ENCODE measurements at places on chromosomes 11 and 22.

GRCh38 chr11:57560146-57560545, 7.3 kb downstream of the UBE2L6 start:
- no peak for DNase-seq

- peak; percentile 58 for DNase-seq
Observed at GRCh38 chr11:67504005-67504949, 886 bp downstream of the PITPNM1 start.

GRCh38 chr11:118213201-118213600, 11.6 kb downstream of the JAML start:
- DNase-seq, result no peak

DNA sequence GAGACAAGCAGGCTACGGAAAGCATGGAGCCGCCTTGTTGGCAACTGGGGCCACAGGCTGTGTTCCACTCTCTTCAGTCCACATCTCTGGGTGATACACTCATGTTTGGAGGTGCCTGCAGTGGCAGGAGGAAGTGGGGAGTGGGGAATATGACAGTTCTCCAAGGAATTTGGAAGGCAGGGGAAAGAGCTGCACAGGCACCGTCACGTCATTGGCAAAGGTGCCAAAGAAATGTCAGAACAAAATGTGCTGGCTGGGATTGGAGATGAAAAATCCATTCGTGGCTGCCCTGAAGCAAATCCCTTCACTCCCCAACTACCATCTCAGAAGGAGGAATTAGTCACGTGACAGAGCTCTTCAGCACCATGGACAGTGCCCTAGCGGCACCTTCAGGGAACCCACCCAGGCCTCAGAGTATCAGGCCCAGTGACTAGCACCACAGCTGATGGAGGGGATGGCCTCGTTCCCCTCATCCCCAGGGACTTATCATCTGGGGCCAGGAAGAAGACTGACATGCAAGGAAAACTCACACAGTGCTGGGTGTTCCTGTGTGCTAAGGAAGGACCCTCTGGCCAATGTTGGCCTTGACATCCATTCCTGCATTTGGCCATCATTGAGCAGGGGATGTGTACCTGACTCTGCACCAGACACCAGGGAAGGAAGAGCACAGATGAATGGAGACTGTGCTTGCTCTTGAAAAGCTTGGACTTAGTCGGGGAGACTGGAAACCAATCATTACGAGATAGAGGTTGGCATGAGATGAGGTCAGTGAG, 48.5 kb upstream of the PRDM11 start:
- peak; percentile 82 for DNase-seq

GRCh38 chr11:68741463-68741862, 9.9 kb downstream of the TESMIN start:
- DNase-seq, result no peak

DNA sequence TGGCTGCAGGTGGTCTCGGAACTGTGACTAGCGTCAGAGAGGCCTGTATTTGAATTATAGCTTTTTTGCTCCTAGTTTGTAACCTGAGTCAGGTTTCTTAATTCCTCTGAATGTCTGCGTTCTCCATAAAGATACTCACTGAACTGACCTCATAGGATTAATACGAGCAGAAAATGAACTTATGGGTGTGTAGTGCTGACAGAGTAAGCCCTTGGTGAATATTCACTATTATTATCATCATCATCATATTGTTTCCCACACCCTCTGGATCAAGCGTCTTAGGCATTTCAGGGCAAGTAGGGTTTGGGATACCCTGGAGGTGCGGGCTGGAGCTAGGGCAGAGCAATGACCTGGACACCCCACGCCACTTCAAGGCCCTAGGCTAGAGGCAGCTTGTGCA, 29.0 kb downstream of the ARFGAP2 start:
- no peak for DNase-seq
